ENCODE measurements at places on chromosomes 3 and 15.
A peak's percentile ranks its signal among the peaks of the same experiment; 100 is the strongest.

DNA sequence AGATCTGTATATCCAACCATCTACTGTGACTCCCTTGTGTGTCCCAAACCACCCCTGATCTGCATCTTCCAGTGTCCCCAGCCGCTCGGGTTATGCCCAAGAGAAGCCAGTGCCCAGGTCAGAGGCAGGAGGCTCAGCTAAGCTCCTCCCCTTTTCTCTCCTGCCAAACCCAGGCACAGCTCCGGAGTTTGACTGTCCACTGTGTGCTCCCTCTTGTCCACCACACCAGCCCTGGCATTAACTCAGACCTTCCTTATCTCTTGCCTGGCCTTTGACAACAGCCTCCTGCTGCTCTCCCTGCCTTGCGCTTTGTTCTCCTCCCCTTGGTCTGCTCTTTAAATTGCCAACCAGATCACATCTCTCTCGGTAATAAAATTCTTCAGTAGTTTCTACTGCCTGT, 39.3 kb downstream of the DGKG start:
- DNase-seq: no peak

DNA sequence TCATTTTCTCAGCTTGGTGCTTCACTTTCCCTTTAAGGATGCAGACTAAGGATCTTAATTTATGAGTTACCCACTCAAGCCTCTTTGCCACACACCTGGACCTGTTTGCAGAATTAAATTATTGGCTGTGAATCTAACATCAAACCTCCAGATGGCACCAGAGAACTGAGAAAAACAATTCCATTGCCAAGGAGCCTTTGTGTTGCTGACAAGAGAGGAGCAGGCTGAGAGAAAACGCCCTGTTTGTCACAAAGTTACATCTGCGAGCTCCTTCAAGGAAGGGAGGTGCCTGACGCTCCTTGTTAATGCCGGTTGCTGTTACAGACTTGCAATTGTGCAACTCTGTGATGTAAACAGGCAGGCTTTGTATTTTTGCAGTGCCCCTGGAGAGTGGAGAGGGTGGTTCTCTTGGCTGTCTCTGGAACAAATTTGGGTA, 36.3 kb upstream of the TMC3 start:
- peak; percentile 75 for DNase-seq

- no peak for DNase-seq
Measured at GRCh38 chr15:81380668-81381067, 6.7 kb upstream of the TMC3 start.

GRCh38 chr3:67737140-67737539, 82.7 kb upstream of the SUCLG2 start:
- DNase-seq: no peak

- no peak for DNase-seq
Measured at GRCh38 chr3:59116233-59116537, 66.4 kb upstream of the CFAP20DC start.

DNA sequence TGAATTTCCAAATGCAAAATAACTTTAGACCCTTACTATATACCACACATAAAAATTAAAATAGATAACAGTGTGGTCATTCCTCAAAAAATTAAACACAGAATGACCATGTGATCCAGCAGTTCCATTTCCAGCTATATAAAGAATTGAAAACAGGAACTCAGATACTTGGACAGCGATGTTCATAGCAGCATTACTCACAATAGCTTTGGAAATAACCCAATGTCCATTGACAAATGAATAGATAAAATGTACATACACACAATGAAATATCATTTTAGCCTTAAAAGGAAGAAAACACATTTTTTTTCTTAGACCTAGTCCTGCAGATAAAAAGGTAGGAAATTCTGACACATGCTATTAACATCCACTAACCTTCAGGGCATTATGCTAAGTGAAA, 26.7 kb downstream of the RAD51 start:
- DNase-seq: no peak

- DNase-seq: no peak
Measured at GRCh38 chr3:32725721-32726120, 40.7 kb downstream of the CNOT10 start.

DNA sequence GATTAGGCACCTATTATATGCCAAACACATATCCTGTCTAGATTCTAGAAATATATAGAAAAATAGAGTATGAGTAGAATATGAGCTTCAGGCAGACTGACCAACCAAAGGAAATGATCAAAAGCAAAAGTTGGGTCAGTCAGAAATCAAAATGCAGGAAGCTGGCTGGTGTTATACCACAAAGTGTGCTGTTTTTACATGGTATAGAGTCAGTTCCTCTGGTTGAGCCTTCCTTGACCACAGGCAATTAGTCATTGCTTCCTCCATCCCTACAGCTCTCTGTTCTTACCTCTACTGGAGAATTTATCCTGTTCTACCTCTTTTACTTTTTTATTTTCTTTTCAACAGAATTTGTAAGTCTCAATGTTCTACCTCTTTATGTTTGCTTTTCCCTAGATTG, 149.8 kb downstream of the TMCO5A start:
- no peak for DNase-seq

- no peak for DNase-seq
Measured at GRCh38 chr3:152241142-152242017, 27.3 kb upstream of the MBNL1 start.

DNA sequence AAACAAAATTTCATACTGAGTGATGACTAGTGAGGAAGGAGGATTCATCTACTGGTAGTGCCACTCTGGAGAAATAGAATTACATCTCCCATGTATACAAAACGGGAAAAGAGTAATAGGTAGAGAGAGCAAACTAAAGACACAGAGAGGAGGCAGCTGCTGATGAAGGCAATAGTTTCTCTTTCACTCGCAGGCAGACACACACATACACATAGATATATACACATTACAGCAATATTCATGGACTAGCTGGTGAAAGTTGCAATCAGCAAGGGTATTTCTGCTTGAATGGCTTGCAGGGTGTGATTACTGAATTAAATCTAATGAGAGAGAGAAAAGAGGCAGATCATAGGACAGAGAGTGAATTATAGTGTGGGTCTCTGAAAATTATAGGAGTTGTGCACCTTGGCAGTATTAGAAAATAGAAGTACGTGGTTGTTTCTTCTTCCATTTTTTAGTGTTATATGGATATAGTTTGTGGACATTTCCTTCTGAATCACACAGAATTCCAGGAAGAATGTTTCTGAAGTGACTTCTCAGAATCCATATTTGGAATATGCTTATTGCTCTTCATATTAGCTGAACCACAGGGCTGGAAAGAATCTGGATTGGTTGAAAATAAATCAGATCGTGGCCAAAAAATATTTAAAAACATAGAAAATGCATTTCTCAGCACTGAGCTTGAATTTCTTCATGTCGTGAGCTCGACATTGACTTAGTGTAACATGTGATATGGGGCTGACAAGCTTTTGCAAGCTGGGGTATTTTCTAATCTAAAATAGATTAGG, 991.2 kb downstream of the TUSC7 start:
- no peak for DNase-seq

DNA sequence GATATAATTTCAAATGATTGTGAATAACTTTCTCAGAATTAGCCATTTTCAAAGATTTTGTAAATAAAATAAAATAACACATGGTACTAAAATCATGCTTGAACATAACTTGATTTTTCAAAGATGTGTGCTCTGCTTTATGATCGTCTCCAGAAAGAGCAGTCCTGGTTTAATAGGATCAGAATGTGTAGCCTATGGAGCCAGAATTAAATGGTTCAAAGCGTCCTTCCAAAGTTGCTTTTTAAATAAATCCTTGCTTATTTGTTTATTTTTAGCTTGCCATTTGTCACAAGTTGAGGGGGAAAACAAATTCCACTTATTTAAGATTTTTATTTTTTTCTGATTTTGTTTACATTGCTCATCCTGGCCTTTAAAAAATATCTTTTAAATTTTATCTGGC, 123.7 kb upstream of the SPRED1 start:
- DNase-seq: no peak

- peak; percentile 80 for DNase-seq
Measured at GRCh38 chr15:65856821-65857455, 12.4 kb upstream of the RAB11A start.

DNA sequence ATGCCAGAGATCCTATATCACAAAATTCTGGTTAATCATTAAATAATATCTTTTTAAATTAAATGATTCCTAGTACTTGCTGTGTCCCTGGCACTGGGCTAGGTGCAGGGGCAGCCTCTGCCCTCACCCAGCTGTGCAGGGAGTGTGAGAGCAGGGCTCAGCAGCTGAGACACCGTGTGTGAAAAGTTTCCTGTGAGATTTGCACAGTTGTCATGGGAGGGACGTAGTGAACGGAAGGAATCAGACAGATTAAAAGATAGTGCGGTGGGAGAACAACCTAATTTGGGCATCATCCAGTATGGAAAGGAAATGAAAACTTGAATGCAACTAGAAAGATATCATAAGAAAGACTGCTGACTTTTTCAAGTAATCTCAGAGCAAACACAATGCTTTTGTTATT, 204.1 kb downstream of the SSR3 start:
- no peak for DNase-seq

GRCh38 chr3:134074001-134074789, 44.5 kb upstream of the SLCO2A1 start:
- DNase-seq: no peak

DNA sequence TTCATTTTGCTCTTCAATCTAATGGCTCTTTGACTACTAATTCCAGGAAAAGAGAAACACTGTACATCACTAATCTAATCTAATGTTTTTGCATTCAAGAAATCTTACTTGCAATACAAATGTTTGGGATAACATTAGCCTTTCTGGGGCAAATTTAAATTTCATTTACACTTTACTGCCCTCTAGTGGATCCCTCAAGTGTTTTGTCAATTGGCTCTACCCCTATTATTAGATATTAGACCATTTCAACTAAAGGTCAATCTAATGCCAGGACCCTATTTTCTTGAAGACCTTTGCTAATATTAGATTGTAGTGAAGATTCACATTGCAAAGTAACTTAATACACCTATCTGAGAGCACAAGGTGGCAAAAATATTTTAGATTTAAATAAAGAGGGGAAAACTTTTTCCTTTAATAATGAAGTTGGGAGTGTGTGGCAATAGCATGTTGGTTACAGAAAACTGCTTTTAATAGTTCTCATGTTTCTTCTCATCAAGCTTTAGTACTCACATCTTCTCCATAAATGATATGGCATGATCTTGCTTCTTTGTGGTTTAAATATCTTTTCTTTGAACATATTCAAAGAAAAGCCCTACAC, 5.0 kb downstream of the C2CD4A start:
- peak; percentile 67 for DNase-seq

Data from DMS53 (cell line).